ENCODE measurements at places on chromosomes 1 and 21.

GRCh38 chr1:43233631-43234030, 36.2 kb upstream of the TMEM125 start:
- DNase-seq, result no peak

- DNase-seq, result no peak
Observed at GRCh38 chr1:178092878-178093493, 918 bp upstream of the RASAL2 start.

DNA sequence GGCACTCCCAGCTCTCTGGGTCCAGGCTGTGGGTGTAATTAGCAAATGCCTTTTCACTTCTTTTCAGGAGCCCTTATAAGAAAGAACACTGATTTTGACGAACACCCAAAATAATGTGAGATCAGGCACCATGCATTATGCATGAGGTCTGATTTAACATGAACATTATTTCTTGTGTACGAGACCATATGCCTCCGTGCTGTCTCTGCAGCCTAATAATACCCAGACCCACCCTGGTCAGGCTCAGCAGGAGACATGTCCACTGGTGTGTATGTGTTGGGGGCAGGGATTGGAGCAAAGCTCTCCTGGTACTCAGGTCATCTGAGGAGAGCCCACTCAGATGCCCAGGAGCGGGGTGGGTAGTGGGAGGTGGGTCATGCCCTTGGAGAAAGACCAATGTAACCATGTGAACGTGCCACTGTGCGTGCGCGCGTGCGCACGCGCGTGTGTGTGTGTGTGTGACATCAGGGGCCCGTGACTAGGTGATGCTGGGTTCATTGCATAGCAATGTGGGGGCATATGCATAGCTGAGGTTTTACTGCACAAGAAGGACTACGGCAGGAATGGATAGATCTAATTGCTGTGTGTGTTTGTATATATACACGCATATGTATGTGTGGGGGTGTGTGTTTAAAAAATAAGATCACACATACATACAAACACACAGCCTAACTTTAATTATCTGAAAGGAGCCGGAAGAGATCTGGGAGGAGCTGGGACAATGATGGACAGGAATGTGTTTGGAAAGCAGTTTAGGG, 7.1 kb downstream of the POU3F1 start:
- no peak for DNase-seq

DNA sequence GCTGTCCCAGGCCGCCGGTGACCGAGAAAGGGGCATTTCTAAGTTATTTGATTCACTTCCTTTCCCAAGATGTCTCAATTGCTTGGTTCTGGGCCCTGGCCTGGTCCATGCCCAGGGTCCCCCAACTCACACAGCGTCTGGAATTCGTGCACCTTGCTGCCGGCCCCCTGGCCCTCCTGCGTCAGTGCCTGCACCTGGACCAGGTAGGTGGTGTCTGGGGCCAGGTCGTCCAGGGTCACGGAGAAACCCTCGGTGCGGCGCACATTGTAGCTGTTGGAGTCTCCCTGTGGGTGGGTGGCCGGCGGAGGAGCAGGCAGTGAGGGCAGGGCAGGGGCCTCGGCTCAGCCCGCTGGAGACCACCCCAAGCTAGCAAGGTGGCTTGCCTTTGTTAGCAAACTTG, 21.0 kb downstream of the EPHA2 start:
- no peak for DNase-seq

DNA sequence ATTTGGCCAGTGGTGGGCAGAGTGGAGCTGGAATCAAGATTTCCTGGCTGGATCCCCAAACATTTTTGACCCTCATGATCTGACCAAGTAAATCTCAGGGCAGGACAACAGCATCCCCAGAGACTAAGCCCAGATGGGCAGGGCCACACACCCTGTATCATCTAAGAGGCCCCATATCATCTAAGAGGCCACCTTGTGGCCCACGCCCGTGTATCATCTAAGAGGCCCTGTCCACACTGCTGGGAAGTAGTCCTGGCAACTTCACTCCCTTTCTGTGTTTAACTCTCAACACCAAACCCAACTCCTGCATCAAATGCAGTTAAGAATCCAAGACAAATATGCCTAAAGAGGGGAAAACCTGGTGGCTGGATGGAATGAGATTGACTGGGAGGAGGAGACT, 81.6 kb upstream of the SSX2IP start:
- DNase-seq, result no peak

GRCh38 chr21:41837756-41838297, 41.3 kb downstream of the PRDM15 start:
- DNase-seq, result no peak

DNA sequence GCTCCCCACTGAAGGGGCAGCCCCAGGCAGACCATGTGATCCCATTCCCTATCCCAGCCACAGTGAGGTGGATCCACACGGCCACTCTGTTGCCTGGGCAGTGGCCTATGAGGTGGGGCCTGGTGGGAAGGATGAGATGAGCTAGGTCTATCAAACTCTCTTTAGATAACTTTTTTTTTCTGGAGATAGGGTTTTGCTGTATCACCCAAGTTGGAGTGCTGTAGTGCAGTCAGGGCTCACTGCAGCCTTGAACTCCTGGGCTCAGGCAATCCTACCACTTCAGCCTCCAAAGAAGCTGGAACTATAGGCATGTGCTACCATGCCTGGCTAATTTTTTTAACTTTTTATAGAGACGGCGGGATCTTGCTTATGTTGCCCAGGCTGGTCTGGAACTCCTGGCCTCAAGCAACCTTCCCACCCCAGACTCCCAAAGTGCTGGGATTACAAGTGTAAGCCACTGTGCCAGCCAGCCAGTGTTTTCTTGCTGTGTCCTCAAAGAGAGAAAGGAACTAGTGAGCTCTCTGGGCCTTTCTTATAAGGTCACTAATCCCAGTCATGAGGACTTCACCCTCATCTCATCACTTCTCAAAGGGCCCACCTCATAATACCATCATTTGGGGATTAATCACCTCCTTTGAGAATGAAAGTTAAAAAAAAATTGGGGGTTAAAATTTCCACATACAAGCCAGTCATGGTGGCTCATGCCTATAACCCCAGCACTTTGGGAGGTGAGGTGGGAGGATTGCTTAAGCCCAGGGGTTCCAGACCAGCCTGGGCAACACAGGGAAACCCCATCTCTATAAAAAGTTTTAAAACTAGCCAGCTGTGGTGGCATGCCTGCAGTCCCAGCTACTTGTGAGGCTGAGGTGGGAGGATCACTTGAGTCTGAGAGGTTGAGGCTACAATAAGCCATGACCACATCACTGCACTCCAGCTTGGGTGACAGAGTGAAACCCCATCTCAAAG, 36.6 kb downstream of the H3-3A start:
- no peak for DNase-seq

DNA sequence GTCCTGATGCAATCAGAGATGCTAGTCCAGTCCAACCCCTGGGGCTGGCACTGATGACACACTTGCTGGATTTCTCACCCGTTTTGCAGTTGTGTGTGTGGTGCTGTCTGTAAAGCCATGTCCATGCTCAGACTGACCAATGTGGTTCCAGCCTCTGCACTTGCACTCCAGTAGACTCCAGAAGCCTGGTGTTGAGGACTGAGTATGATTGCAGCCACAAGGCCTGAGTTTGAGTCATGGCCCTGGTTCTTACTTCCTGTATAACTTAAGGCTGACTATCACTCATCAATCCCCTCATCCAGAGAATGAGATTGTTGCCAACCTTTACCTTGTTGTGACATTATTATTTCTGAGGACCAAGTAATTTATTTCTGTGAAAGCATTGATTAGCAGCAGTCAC, 34.8 kb upstream of the IKBKE start:
- no peak for DNase-seq

- no peak for DNase-seq
Observed at GRCh38 chr1:2126331-2127186, 68.0 kb downstream of the FAAP20 start.

DNA sequence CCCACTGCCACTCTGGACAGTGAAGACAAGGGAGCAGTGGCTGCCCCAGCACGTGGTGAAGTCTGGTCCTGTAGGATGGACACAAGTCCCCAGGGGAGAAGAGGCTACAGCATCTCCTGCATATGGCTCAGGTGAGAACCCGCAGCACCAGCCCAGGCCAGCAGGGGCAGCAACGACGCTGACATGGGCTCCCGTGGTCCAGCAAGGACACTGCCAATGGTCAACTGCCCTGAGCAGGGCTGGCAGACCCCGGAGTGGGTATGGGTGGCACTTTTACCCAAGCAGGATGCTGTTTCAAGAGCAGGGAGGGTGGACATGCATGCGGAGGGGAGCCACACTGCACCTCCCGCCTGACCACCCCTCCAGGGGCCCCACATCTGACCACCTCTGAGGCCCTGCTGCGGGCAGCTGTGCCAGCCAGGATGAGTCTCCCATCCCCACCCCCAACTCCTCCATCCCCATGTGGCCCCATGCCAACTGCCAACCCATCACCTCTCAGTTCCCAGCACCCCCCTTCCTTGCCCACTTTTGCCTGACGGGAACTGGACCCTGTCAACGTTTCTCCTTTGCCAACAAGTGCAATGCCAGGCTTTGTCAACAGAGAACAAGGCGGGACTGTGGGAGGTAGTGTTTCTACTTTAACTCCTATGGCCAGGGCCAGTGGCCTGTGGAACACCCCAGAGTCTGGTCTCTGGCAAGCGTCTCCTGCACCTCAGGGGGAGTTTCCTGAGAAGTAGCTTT, 8.6 kb downstream of the MORN1 start:
- no peak for DNase-seq

- no peak for DNase-seq
Observed at GRCh38 chr1:184075055-184076029, 23.8 kb downstream of the TSEN15 start.

DNA sequence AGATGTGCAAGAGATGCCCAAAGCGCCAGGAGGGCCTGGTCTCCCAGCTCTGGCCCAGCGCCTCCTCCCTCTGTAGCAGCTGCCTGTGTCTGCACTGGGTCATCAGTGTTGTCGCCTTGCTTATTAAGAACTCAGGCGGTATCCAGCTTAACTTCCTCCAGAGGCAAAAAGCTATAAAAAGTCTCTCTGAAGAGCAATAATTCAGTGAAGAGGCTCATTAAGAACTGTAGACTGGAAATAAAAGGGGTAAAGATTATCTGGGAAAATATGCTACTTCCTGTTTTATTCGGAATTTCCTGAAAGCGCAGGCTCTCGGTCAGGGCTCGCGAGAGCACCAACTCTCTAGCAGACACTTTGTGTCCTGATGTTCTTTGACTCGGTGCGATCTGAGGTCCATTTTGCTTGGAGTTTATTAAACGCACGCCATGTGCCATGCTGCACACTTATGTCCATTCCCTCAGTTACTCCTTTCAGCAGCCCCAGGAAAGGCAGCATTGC, 70.4 kb downstream of the MRPS6 start:
- no peak for DNase-seq

DNA sequence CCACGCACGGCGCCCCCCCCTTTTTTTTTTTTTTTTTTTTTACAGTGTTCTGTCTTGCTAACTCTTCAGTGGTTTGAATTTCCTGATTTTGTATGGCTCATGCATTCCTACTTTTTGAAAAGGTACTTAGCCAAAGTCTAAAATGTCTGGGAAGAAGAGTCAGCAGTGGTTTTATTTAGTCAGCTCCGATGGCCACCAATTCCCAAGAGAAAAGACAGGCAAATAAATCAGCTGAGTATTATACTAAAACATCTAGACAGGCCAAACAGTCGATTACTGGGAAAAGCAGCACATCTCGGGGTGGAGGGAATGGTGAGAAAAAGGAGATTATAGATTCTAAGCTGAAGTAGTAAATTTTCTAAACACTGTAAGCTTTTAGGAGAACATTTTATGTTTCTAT, 192.5 kb upstream of the ZRANB2 start:
- no peak for DNase-seq

GRCh38 chr1:230016159-230016558, 50.9 kb upstream of the GALNT2 start:
- DNase-seq, result no peak

DNA sequence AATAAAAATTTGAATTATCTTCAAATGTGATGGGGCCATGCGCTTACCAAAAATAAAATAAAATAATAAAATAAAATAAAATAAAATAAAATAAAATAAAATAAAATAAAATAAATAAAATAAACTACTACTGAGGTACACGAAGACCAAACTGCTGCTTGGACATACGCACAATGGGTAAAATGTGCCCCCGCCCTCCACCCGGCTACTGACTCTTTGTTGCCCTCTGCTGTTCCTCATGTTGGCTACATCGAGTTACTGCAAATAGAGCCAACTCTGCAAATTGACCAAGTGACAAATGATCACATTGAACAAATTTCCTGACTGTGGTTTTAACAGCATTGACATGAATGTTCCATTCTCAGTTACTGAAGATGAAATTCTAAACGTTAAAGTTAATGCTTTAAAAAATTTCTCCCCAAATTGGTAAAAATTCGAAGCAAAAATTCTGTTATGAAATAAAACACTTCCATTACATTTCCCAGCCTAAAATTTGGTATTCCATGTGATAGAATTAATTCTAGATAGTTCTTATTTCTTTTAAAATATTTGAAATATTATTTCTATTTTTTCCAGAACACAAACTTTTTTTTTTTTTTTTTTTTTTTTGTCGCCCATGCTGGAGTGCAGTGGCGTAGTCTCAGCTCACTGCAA, 18.8 kb upstream of the MAP1LC3C start:
- peak; percentile 1 for DNase-seq

DNA sequence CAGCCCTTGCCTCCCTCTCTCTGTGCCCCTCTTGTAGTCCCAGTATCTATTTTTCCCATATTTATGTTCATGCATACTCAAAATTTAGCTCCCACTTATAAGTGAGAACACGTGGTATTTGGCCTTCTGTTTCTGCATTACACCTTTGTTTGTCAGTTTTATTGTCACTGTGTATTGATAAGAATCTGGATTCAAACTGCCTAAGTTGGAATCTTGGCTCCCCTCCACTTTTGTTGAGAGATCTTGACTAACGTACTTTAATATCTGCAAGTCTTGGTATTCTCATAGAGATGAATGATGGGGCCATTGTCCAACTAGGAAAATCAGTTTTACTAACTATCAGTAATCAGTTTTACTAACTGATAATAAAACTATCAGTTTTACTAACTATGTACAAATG, 87.8 kb upstream of the PRMT6 start:
- DNase-seq, result no peak

GRCh38 chr1:19033926-19034680, 77.6 kb upstream of the IFFO2 start:
- no peak for DNase-seq

DNA sequence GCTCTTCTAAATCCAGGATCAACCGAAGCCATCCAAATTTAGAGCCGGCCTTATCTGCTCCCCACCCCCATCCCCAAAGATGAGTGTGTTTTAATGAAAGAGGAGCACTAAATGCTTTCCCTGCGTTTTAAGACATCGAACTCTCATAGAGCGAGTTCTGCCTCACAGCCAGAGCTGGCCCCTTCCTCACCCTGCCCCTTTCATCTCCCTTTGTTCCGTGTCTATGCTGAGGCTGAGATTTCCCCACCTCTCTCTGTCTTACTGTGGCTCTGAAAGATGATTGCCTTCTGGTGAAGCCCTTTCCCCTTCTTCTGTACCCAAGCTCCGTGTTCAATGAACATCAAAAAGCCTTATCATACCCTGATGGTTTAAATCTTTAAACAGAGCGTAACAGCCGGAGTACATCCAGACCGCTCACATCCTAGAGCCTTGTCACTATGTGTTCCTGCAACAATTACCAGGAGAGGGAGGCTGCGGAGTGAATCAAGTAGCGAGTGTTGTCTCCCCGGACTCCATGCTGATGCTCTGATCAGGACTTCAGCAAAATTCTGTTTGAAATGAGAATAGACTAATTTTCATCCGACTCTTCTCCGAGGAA, 110.1 kb downstream of the ZNF326 start:
- no peak for DNase-seq

GRCh38 chr1:63817700-63818099, 43.9 kb downstream of the ROR1 start:
- no peak for DNase-seq

GRCh38 chr1:3247521-3248121, 178.6 kb downstream of the PRDM16 start:
- no peak for DNase-seq

- DNase-seq, result no peak
Observed at GRCh38 chr1:179337288-179337687, 28.5 kb upstream of the AXDND1 start.
